Brain (organoid and tissue), 16 donors: ENCODE measurements at places on chromosomes 4 and X. TPM values are rescaled to one million over a fixed set of nuclear protein-coding genes. Genes with fewer than 3 reads are reported as not detected.

DNA sequence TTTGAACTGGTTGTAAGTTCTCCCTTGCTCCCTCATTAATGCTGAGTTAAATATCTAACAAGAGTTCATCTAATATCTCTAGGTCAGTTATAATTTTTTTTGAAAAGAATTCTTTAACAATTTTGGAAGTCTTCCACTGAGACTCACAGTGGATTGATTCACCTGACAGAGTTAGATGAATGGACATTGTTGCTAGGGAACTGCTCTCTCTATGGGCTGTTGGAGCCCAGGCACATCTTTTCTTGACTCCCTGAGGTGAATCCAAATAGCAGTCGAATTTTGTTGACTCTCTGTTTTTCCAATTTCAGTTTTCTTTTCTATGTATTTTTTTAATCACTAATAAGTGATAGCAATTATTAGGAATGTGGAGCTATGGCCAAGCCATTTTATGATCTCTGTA is 996.1 kb upstream of the PABPC4L start:
- peak; percentile 25 for DNase-seq

- no peak for DNase-seq
Observed at GRCh38 chr4:26181616-26182015, 139.2 kb upstream of the RBPJ start.

GRCh38 chrX:147226801-147227200 is 412.3 kb upstream of the CXorf51A start:
- no peak for DNase-seq

GRCh38 chrX:1476682-1477081 is 24.0 kb upstream of the ASMTL start:
- no peak for DNase-seq

DNA sequence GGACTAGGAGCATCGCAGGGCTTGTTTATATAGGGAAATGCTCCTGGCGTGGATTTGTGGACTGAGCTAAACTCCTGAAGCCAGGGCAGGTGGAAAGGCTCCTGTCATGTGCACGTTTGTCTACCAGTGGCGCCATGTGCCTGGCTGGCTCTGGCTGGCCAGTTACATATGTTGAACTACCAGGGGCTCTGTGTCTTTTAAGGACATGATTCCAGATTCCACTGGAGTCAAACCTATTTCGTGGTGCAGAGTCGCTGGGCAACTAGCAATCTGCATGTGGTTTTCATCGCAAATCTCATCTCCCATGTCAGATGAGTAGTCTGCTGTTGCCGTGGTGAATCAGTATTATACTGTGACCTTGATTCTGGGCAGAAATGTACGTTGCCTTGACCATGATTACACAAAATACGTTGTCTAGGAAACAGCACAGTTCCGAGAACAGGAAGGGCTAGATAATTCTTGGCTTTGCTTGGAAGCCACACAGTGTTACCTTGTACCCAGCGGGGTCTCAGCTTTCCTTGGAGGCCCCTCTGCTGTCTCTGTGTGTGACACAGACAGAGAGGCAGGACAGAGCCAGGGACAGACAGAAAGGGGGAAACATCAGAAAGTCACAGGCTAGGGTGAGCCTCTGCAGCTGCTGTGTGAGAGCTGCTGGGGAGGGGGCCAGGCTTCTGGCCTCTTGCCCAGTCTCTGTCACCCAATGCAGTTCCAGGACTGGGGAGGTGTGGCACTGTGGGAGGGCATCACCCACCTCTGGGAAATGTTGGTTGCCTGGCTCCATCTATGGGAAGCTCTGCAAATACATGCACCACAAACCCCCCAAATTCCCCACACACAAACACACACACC is 19.2 kb downstream of the PNMA6E start:
- peak; percentile 75 for DNase-seq

DNA sequence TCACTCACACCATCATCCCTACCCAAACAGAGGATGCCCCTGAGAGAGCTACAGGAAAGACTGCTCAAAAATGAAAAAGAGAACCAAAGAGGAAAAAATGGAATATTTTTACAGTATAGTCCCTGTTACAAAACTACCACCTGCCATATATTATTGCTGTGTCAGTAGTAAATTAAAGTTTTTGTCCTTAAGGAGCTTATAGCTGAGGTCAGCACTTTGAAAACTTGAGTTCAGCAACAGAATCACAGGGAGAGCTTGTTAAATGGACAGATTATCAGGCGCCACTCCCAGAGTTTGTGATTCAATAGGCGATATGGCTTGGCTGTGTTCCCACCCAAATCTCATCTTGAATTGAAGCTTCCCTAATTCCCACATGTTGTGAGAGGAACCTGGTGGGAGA is 71.9 kb upstream of the FAM9A start:
- DNase-seq = no peak

GRCh38 chr4:99811850-99812249 is 4.8 kb upstream of the DAPP1 start:
- no peak for DNase-seq

GRCh38 chr4:142631836-142632235 is 214.3 kb downstream of the INPP4B start:
- no peak for DNase-seq

PABPC1L2A gene
- 2.7 TPM for polyA plus RNA-seq

SPACA5B gene
- not detected for polyA plus RNA-seq

HPGD gene
- polyA plus RNA-seq = 0.61 TPM

UGT2B15 gene
- not detected for polyA plus RNA-seq

TLR10 gene
- polyA plus RNA-seq = 0.20 TPM
